Kidney epithelial cell (primary cell): ENCODE measurements at places on chromosomes 2 and 18.

- DNase-seq, result no peak
These were observed 229.3 kb upstream of the ZSWIM2 start for GRCh38 chr2:187078297-187078696.

- DNase-seq, result no peak
These were observed 166.1 kb downstream of the ANKRD30B start for GRCh38 chr18:14914121-14914520.

GRCh38 chr2:139885921-139886498 is 1105.8 kb upstream of the NXPH2 start:
- DNase-seq, result no peak

GRCh38 chr18:60189856-60190255 is 182.7 kb downstream of the MC4R start:
- no peak for DNase-seq

DNA sequence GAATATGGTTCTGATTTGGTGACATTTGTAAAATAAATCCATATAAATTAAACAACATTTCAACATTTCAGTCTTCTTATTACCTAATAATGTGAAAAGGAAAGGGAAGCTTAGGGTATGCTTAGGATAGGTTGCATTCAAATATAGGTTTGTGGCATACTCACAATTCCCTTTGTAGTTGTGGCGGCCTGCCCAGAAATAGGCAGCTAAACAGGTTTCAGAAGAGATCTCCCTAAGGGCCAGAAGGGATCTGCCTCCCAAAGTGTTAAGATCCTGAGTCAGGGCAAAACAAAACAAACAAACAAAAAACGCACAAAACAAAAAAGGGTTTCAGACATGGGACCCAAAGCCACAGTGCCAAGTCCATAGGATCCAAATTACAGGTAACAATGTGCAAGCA is 41.4 kb upstream of the TCF7L1 start:
- DNase-seq, result no peak

DNA sequence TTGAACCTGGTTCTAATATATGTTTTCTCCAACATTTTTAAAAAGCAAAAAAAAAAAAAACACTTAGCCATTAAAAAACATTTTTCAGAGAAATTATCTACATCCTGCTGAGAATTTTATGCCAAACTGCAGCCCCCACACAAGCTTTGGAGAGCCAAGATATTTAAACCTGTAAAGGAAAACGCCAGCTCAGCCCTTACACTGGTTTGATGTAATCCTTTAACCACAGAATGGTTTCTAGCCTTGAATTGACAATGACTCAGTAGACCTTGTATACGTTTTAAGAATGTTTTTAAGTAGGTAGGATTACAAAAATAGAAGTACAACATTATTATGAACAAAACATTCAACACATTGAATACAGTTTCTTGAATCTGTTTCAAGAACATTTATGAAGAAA is 113.6 kb downstream of the BABAM2 start:
- peak; percentile 67 for DNase-seq

GRCh38 chr2:10992023-10992791 is 80.5 kb downstream of the KCNF1 start:
- DNase-seq, result no peak

- no peak for DNase-seq
These were observed 832.2 kb upstream of the FANCL start for GRCh38 chr2:59073286-59073685.

DNA sequence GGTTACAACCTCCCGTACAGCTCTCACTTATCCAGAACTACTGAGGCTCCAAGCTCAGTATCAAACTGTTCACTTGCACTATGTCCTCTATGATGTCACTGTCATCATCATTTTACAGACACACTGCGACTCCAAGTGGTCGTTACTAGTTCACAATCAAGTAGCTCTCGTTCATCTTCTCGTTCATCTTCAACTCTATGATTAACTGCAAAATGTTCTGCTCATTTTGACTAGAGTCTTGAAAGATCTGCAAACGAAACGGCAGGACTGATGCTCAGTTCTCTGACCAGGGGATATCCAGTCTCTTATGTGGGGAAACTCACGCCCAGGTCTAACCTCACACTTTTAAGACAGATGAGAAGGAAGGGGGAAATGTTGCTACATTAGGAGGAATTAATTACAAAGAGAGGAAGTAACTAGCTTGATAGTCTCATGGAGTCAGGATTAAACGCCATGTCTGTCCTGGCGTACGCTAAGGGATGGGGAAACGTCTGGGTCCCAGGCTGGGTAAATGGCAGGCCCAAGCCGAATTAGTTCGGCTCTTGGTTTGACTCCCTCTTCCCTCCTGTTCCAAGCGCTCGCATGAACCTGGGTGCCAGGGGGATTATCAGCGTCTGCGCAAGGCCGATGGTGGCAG is 794 bp upstream of the CHCHD5 start:
- no peak for DNase-seq

GRCh38 chr2:7835693-7836680 is 845.9 kb upstream of the ID2 start:
- DNase-seq, result no peak

DNA sequence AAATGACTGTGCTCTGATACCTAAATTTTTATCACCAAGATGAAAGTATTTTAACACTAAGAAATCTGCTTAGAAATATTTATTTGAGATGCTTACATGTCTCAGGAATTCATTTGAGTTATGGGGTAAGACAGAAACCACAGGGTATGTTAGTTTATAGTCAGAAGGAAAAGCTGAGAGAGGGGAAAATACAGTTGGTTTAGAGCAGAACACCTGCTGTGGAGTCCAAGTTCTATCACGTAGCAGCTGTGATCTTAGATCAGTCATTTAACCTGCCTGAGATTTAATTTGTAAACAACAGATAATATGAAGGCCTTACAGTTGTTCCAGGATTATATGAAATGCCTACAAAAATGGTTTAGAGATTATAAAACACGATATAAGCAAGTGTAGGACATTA is 29.0 kb downstream of the PDE6D start:
- DNase-seq, result no peak

- DNase-seq, result peak; percentile 5
These were observed 42.0 kb upstream of the UBE2E3 start for GRCh38 chr2:180938451-180938850.

DNA sequence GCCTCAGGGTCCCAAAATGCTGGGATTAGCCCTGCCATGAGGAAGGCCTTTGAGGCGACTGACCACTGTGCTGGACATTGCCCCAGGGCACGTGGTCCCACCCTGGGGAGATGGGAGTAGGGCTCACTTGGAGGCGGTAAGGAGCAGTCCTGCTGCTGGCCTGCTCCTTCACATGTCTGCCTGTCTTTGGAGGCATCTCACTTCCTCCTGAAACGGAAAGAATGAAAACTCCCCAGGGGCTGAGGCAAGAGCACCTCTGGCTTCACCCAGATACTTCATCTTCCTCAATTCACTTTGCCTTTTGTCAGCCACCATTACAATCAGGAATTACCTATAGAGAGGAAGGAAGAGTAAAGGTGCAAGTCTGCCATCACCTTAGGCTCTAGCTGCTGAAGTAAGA is 59.9 kb upstream of the GATA6 start:
- DNase-seq, result no peak

GRCh38 chr18:35030277-35030989 is 10.8 kb upstream of the MAPRE2 start:
- no peak for DNase-seq

DNA sequence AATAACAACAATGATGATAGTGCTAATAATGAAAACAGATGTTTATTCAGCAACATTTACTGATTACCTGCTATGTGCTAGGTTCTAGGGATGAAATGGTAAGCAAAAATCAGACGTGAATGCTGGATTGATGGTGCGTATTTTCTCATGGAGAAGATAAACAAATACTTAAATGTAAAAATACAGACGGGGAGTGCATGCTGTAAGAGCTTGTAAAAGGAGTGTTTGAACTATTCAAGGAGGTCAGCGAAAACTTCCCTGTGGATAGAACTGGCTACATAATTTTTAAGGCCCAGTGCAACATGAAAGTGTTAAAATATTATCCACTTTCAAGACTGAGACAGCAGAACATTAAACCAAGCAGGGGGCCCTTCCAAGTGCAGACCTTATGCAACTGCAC is 22.1 kb downstream of the MTX2 start:
- DNase-seq, result no peak

- no peak for DNase-seq
These were observed at the start of gene FAM124B for GRCh38 chr2:224401641-224402342. Gene FAM124B, minus strand, starts transcription at chr2:224402107. Its CDS starts 339 bp downstream, at chr2:224401768.

GRCh38 chr2:222248256-222248655 is 50.5 kb downstream of the PAX3 start:
- no peak for DNase-seq
